ENCODE measurements at places on chromosomes 12 and 14.

GRCh38 chr14:101598159-101598558 lies 36.9 kb downstream of the DIO3 start:
- DNase-seq, result no peak

- no peak for DNase-seq
Measured at GRCh38 chr12:114441039-114441383, 35.1 kb upstream of the TBX5 start.

GRCh38 chr14:79695307-79695706 lies 516.0 kb downstream of the DIO2 start:
- DNase-seq, result no peak

DNA sequence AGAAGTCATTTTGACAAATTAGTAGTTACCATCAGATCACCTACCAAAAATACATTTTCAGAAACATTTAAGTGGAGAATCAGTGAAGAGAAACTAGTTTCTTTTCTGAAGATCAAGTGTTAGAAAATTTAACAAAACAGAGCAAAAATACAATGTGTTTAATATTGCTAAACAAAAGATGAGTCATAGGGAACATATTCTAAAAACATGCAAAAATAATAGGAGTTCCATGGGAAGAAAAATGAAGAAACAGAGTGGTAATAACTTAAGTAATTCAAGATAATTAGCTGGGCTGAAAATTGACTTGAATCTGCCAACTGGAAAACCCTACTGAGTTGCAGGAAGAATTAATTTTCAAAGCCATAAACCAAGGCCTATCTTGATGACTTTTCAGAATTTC lies 111.5 kb upstream of the KITLG start:
- no peak for DNase-seq

- no peak for DNase-seq
Measured at GRCh38 chr14:24908592-24909236, 141.2 kb downstream of the STXBP6 start.

- DNase-seq, result no peak
Measured at GRCh38 chr12:80212938-80213645, 113.8 kb downstream of the OTOGL start.

DNA sequence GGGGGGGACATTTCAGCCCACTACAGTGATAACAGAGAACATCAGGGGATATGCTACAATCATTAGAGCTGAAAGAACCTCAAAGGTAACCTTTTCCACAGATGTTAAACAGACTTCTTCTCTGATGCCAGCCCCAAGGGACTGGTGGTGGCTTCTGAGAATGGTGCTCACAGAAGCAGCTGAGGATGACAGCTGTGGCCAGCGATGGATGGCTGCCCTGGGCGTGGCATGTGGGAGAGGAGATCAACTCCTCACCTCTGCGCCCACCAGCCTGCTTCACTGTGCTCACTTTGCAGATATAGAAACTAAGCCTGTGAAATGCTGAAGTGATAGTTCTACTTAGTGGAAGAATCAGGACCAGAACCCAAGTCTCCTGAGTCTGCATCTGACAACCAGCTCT lies 33.0 kb downstream of the FOXN3 start:
- DNase-seq, result no peak

DNA sequence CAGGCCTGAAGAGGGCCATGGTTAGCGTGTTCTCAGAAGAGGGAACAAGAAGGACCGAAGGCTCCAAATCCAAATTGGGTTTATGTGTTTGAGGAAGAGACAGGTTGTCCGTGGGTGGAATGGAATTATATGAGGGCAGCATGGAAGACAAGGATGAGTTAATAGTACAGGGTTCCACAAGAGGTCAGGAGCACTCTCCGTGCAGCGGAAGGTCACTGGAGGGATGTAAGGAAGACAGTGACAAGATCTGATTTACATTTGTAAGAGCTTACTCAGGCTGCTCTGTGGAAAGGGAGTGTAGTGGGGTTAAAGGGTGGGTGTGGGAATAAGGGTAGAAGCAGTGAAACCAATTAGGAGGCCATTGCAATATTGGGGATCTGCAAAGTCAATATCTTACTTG lies 97.0 kb downstream of the TPH2 start:
- DNase-seq, result no peak

DNA sequence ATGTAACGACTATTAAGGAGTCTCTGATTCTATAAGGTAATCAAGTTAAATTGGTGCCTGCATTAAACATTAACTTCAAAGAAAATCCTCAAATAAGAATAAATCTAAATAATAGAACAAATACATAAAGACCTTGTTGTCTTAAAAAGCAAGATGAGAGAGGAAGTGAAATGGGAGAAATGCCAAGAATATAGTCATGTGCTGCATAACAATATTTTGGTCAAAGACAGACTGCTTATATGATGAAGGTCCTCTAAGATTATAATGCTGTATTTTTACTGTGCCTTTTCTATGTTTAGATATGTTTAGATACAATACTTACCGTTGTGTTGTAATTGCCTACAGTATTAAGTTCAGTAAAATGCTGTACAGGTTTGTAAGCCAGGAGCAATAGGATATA lies 213.6 kb downstream of the C12orf42 start:
- no peak for DNase-seq

DNA sequence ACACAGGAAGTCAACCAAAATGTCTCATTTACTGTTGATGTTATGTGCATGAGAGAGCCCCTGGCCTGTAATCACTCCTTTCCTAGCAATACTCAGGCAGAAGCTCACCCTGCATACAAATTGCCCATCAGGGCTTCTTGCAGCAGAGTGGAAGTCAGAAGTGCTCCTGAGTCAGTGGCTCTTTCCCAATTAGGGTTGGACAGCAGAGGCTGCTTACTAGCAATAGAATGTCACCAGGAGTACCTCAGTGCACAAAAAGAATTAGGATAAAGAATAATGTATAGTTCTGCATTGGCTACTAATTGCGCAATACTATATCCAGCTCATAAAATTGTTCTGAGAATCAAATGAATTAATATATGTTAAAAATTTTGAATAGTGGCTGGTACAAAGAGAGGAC lies 161.1 kb downstream of the SLC35F4 start:
- DNase-seq, result no peak

GRCh38 chr14:105083926-105084685 lies 18.9 kb upstream of the GPR132 start:
- DNase-seq, result no peak

- no peak for DNase-seq
Measured at GRCh38 chr12:93165384-93165932, 212.3 kb upstream of the NUDT4 start.

- DNase-seq, result no peak
Measured at GRCh38 chr12:69906411-69907216, 81.6 kb downstream of the MYRFL start.

- DNase-seq, result no peak
Measured at GRCh38 chr14:83638748-83639504, 1891.0 kb upstream of the FLRT2 start.

GRCh38 chr12:65355461-65355860 lies 77.0 kb downstream of the MSRB3 start:
- no peak for DNase-seq

- no peak for DNase-seq
Measured at GRCh38 chr14:77157740-77158139, 16.1 kb upstream of the ZDHHC22 start.

DNA sequence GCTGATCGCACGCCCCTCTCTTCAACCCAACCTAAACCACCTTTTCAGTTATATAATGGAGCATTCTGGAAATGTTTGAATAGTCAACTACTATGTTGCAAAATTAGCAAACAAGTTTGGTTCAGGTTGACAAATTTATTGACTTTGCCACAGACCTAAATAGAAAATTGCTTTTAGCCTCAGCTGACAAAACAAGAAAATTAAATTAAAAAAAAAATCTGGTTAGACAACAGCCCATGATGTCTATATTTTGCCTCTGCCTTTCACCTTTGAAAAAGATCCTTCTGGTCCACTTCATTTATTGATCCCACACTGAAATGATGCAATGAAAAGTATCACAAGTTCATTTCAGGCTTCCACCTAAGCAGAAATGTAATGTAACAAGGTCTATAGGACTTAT lies 17.5 kb downstream of the SLC38A4 start:
- no peak for DNase-seq

DNA sequence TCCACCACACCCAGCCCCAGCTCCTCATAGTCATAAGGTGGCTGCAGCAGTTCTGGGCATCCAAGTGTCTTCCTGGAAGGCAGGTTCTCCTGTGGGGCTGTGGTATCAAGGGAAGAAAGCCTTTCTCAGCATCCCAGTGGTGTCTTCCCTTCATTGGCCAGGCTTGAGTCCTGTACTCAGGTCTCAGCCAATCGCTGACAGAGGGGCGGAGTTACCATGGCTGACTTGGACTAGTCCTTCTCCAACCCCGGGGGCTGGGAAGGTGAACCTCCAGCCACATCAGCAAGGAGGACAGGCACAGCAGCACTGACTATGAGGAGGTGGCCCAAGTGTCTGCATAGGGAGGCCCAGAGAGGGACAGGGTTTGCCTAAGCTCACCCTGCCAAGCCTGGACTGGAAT lies 64.0 kb upstream of the SLC24A4 start:
- DNase-seq, result no peak

DNA sequence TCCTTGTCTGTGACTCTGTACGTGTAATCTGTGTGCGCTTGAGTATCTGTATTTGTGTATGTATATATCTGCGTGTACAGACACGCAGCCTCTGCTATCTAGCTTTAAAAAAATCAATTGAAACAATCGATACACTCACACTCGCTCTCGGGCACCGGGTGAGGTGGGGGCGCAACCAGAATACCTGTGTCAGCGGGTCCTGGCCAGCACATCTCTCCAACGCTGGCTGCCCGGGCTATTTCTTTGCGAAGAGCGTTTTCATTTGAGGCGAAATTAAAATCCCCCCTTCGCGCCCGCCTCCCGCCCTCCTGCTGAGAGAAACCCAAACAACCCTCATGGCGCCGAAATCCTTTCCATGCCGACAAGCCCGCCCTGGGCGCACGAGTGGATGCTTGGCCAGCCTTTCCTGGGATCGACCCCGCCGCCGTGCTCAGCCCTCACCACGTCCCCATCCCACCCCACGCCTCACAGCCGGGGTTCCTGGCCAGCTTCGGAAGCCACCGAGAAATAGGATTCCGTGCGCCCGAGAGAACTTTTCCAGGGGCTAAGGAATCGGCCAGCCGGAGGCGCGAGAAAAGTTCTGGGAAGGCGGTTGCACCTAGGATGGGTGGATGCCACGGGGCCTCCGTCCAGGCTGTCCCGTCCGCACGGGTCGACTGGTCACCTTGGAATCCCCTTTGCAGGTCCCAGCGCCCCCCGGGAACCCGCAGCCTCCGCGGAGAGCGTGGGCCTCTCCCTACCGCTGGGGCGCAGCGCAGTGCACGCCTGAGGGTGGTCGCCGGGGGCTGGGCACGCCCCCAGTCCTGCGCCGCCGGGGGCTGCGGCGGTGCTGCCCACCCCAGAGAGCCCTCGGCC lies 1.0 kb downstream of the ZDHHC22 start:
- DNase-seq, result no peak

GRCh38 chr14:81313200-81313599 lies 86.9 kb downstream of the STON2 start:
- no peak for DNase-seq

DNA sequence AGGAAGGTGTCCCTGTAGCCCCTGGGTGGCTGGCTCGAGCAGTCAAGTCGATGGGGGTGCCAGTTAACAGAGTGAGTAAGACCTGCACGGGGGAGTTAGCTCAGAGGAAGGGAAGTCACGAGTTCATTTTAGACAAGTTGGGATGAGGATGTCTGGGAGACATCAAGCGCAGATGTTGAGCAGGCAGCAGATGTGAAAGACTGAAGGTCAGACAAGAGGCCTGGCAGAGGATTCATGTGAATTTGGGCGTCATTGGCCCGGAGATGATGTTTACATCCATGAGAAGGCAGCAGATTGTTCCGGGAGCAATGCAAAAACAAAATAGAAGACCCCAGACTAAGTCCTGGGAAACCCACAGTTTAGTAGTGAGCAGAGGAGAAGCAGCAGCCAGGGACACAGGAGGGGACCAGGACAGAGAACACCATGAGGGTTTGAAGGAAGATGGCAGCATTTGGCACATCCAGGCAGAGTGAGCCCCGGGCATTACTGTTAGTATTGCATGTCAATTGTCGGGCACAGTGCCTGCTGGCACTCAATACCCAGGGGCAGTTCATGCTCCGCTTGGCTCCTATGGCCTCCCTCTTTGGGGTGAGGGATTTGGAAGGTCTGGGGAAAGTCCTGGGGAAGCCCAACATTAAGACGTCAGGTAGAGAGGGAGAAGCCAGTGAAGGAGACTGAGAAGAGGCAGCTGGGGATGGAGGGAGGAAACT lies 15.1 kb downstream of the LTBP2 start:
- DNase-seq, result no peak

DNA sequence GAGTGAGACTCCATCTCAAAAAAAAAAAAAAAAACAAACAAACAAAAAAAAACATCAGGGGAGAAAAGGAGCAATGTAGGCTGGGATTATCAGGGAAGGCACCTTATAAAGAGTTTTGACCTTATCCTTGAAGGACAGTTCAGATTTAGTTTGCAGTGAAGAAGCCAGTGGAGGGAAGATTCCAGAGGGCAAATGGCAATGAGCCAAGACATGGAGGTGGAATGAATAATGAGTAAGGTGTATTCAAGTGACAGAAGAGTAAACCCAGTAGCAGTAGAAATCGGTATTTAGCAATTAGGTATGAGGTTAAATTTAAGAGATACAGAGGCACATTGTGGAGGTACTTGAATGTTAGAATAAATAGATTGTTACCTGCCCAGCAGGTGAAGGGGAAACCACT lies 2.2 kb upstream of the DUSP16 start:
- no peak for DNase-seq

- DNase-seq, result no peak
Measured at GRCh38 chr14:101535701-101536207, 25.5 kb upstream of the DIO3 start.

GRCh38 chr14:20440882-20441281 lies 4.9 kb upstream of the KLHL33 start:
- DNase-seq, result no peak

GRCh38 chr14:69013943-69014782 lies 35.1 kb upstream of the ACTN1 start:
- no peak for DNase-seq

DNA sequence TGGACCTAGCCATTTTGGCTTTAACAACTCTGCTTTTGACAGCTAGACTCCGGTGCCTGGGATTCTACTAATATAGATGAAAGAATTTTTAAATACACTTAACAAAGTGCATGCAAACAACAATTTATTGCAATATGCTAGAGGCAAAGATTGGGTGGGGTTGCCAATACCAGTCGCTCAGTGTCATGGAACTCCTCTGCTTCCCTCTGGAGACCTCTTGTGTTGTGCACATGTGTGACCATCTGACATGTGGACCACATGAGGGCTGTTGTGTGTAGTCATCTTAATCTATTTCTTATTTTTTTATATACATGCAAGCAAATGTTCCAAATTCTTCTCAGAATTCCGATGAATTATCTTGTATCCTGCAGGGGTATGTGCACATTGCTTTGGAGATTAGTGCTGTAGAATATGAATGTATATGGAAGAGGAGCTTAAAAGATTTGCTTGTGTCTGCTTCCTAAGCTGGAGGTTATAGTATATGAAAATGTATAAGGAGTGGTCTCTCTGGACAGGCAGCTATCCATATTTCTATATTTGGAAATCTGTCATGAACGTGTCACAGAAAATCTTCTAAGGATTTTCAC lies 24.2 kb upstream of the STXBP6 start:
- no peak for DNase-seq

GRCh38 chr14:102140027-102140749 lies 491 bp downstream of the WDR20 start:
- peak; percentile 5 for DNase-seq

- no peak for DNase-seq
Measured at GRCh38 chr12:109291117-109291516, 18.0 kb downstream of the FOXN4 start.

Measured in stimulated activated CD8-positive, alpha-beta memory T cell treated with anti-CD3 and anti-CD28 coated beads, Interleukin-4, amount 100 ng/mL, for 4 hours (primary cell).